ENCODE measurements at places on chromosomes 6 and 20.
A peak's percentile ranks its signal among the peaks of the same experiment; 100 is the strongest.

- no peak for DNase-seq
These were observed 83.8 kb downstream of the ATXN1 start for GRCh38 chr6:16677458-16677857.

GRCh38 chr6:124283486-124283885 lies 479.8 kb downstream of the NKAIN2 start:
- no peak for DNase-seq

GRCh38 chr6:51841626-51842025 lies 245.8 kb downstream of the PKHD1 start:
- no peak for DNase-seq

GRCh38 chr20:41329435-41330342 lies 10.9 kb upstream of the LPIN3 start:
- DNase-seq = peak; percentile 48

GRCh38 chr6:84193114-84193708 lies 34.2 kb downstream of the CEP162 start:
- DNase-seq = no peak

GRCh38 chr6:63864061-63864460 lies 228.5 kb downstream of the PHF3 start:
- DNase-seq = no peak

DNA sequence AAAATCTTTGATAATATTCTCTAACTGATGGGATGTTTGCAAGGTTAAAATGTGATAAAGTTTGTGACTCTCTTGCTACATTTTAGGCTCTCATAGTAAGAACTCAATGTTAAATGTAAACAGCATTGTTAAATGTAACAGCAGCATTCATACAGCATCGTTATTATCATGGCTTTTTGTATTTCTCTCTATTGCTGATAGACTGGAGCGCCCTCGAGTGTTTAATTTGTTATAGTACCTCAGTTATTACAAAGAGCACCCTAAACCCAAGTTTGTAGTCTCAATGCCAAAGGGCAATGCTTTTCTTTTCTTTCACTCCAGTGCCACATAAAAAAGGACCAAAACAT lies 14.9 kb upstream of the TTPAL start:
- no peak for DNase-seq

GRCh38 chr6:167856474-167856873 lies 29.8 kb downstream of the AFDN start:
- DNase-seq = no peak

GRCh38 chr6:140909625-140910024 lies 1223.1 kb upstream of the GJE1 start:
- DNase-seq = no peak

GRCh38 chr6:137155830-137156229 lies 17.6 kb downstream of the IL22RA2 start:
- DNase-seq = no peak

DNA sequence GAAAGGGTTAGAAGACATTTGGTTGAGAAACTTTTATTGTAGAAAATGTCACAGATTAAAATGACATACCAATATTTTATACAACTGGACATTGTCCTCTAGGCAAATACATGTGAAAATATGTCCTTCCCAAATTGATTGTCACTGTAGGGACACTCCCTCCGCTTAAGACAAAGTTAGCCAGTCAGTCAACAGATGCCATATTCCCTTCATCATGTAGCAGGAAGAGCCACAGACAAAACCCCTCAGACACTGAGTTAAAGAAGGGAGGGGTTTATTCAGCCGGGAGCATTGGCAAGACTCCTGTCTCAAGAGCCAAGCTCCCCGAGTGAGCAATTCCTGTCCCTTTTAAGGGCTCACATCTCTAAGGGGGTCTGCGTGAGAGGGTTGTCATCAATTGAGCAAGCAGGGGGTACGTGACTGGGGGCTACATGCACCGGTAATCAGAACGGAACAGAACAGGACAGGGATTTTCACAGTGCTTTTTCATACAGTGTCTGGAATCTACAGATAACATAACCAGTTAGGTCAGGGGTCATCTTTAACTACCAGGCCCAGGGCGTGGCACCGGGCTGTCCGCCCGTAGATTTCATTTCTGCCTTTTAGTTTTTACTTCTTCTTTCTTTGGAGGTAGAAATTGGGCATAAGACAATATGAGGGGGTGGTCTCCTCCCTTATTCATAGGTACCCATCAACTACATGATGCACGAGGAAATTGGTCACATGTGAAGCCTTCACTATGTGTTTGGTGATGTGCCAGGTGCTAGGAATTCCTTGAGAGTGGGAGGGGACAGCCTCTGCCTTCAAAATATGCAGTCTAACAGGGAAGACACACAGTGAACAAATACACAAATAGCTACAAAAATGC lies 155.7 kb upstream of the CDYL start:
- DNase-seq = no peak

GRCh38 chr6:78483553-78484197 lies 383.7 kb upstream of the IRAK1BP1 start:
- no peak for DNase-seq

DNA sequence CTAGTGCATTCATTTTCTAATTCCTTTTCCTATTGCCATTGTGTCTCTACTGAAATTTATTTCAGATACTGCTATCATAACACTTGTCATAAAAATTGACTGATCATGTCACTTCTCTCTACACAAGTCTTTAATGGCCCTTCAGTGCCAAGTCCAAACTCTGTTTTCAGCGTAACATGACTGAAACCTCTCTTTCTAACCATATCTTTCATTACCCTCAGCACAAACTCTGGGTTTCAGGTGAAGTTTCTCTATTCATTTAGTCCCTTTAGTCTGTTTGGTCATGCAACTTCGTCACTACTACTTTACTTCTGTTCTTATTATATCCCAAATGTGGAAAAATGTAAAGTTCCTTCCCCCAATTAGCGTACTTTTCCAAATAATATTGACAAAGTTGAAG lies 234.9 kb downstream of the OGFRL1 start:
- DNase-seq = no peak

DNA sequence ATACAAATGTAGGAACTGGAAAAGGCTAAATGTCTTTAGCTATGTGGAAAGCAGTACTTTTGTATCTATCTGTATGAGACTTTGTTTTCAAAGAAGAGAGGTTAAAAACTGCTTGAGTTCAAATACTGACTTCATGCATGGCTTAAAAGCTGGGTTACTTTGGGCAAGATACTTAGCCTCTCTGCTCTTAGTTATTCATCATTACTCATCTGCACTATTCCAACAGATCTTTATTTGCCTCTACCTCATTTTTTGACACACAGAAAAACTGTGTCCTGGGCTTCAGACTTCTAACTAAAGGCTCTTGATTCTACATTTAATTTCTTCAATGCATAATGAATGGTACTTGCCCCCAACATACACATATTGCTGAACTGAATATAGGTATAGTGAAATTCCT lies 114.8 kb downstream of the DST start:
- no peak for DNase-seq

DNA sequence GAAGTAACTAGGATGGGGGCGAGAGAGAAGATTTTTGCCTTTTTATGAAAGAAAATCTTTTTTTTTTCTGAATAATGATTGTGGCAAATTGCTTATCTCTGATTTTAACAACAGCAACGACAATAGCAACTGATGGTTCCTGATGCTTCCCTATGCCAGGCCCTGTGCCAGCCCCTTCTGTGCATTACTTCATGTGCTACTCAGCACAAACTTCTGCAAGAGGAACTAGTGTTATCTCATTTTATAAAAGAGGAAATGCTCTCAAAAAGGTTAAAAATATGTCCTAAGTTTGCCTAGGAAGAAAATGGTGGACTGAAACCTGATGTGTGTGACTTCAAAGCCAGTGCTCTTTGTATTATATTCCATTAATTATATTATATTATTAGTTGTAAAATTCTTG lies 74.0 kb upstream of the RALGAPA2 start:
- DNase-seq = no peak

DNA sequence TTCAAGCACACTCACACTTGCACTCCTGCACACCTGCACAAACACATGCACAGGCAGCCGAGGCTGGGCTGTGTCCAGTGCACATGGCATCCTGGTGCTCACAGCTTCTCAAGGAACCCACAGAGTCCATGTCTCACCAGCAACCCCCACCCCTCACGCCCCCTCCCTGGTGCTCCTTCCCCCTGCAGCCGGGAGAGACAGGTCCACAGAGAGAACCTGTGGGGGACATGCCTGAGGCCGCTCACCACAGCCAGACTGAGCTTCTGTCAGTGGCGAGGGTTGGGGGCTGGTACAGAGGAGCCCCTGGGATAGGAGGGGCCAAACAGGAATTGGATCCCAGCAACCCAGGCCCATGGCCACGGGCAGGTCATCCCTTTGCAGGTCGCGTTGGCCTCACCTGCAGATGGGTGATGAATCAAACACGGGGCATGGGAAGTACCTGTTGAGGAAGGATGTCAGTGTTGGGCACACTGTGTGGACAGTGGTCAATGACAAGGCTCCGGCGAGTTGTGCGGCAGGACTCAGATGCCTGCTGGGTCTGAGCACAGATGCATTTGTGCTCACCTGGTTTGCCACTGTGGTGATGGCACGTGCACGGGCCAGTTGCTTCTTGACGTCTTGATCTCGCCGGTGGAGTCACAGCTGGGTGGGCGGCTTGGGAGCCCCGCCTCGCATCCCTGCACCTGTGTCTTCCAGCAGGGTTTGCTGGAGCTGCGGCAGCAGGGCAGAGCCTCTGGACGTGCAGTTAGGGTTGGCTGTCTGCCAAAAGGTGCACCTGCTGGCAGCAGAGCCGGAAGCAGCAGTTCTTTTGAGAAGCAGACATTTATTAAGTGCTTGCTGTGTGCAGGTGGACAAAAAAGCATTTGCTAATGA lies 113.0 kb downstream of the ERMARD start:
- DNase-seq = no peak

- no peak for DNase-seq
These were observed 49.7 kb upstream of the DDR1 start for GRCh38 chr6:30834646-30835045.

DNA sequence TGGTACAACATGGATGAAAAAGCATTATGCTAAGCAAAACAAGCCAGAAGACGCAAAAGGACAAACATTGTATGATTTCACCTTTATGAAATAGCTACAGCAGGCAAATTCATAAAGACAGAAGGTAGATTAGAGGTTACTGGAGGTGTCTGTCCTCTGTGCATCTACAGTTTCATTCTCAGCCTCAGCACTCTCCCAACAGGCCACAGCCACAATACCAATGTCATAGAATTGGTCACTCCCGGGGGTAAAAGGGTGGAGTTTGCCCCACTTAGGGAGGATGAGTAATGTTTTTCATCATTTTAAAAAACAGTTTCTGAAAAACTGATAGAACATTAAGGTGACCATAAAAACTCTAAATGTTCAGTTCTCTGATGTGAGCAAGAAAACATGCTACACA lies 17.2 kb upstream of the TMX4 start:
- no peak for DNase-seq

- no peak for DNase-seq
These were observed 189.2 kb upstream of the ADGRB3 start for GRCh38 chr6:68445926-68446325.

DNA sequence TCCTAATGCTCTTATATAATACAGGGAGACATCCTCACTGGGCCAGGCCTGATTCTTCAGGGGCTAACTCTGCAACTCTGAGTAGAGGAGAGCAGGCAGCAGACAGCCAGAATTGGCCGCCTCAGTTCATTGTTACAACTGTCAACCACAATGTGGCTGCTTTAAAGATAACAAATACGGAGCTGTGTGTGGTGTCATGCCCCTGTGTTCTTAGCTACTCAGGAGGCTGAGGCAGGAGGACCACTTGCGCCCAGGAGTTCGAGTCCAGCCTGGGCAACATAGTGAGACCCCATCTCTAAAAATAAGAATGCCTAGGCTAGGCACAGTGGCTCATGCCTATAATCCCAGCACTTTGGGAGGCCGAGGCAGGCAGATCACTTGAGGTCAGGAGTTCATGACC lies 34.3 kb downstream of the CEP250 start:
- no peak for DNase-seq

GRCh38 chr6:46134216-46134615 lies 4.4 kb downstream of the ENPP4 start:
- no peak for DNase-seq

- DNase-seq = no peak
These were observed 31.6 kb upstream of the PRL start for GRCh38 chr6:22328474-22328873.

DNA sequence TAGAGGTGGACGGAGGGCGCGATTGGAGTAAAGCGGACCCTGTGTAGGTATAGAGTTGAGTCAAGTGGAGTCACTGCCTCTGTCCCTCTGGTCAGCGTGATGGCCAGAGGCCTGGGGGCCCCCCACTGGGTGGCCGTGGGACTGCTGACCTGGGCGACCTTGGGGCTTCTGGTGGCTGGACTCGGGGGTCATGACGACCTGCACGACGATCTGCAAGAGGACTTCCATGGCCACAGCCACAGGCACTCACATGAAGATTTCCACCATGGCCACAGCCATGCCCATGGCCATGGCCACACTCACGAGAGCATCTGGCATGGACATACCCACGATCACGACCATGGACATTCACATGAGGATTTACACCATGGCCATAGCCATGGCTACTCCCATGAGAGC lies 479 bp downstream of the SLC39A7 start:
- DNase-seq = no peak

GRCh38 chr20:54229566-54230160 lies 21.8 kb downstream of the PFDN4 start:
- no peak for DNase-seq

DNA sequence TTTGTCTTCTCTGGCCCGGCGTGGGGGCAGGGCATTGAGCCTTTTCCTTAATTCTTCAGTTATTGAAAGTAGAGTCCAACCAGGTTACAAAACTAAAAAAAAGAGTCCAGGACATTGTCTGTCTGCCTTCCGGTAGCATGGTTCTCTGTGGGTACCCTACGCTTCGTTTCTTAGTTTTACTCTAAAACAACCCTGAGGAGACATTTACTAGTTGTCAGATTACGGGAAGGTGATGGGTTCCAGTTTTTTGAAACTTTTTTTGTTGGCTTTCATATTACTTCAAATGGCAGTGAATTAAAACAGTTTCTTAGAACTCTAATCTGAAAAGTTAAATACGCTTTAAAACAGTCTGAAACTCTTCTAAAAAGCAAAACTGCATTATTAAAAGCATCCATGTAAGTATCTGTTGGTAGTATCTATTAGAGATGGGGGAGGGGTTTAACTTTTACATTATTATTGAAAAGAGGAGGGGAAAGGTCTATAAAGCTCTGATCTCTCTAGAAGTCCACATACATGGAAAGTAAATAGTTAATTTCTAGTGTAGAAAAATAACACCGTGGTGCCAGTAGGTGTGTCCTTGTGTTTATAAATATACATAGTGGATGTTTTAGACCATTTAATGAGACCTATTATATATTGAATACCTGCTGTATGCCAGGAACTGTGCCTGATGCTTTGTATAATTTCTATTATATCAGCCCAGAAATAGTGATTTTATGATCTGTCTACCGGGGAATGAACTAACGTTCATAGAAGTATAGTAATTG lies 2.2 kb downstream of the BICRAL start:
- no peak for DNase-seq

- DNase-seq = no peak
These were observed 77.8 kb downstream of the ZFAND3 start for GRCh38 chr6:37897321-37897720.

DNA sequence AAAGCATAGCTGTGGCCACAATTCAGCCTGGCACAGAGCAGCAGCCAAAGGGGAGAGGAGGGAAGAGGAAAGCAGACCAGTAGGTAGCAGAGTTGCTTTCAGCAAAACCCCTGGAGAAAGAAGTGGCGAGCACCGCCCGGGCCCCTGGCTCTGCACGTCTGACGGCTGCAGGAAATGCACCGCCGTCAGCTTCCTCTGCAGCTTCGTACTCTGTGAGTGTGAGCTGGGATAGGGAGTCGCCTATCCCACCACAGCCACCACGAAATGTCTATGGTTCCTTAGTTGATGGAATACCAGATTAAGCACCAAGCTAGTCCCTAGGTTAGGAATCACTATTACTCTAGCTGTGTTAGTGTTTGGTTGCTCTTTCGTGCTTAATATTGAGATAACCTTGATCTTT lies 79.9 kb upstream of the NAA20 start:
- DNase-seq = no peak

GRCh38 chr20:63789836-63790571 lies 41.1 kb downstream of the ZBTB46 start:
- no peak for DNase-seq
